T-helper 1 cell (primary cell): ENCODE measurements at places on chromosomes 12 and 14.

- no peak for DNase-seq
These were observed 6.5 kb downstream of the CCDC175 start for GRCh38 chr14:59570122-59570521.

DNA sequence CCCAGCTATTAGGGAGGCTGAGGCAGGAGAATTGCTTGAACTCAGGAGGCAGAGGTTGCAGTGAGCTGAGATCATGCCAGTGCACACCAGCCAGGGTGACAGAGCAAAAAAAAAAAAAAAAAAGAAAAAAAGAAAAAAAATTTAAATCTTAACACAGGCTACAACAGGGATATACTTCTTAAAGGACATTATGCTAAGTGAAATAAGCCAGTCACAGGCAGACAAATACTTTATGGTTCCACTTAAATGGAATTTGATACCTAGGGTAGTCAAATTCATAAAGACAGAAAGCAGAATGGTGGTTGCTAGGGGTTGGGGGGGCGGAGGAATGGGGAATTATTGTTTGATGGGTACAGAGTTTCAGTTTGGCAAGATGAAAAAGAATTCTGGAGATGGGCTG, 14.8 kb upstream of the PPTC7 start:
- no peak for DNase-seq

DNA sequence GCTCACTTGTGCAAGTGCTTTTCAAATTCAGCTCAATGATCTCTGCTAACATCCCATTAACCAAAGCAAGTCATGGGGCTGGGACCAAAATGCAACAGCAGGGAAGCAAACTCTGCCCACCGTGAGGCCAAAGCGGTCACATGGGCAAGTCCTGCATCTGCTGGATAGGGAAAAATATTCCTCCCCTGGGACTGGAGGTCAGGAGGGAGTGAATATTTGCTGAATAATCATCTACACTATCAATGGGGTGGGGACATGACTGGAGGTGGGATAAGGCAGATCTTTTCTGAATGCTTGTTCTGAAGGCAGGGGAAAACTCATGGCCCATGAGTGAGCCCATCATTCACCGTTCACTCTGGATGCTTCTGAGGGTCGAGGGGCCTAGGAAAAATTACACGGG, 45.1 kb upstream of the VRK1 start:
- no peak for DNase-seq

DNA sequence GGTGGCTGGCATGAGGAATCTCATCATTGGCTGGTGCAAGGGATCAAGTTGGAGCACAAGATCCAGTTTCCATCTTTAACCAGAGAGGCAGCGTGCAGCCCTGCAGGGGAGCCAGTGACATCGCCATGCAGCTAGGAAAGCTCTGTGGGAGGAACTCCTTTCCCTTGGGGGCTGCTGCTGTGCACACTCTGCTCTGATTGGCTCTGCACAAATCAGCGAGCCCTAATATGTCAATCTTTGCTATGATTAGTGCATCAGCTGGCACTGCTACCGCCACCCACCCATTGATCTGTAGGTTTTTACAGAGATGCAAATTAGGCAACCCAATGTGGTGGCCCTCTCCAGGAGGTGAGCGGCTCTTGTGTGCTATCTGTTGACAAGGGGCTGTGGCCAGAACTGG, 262.6 kb downstream of the PCNX1 start:
- DNase-seq: no peak

DNA sequence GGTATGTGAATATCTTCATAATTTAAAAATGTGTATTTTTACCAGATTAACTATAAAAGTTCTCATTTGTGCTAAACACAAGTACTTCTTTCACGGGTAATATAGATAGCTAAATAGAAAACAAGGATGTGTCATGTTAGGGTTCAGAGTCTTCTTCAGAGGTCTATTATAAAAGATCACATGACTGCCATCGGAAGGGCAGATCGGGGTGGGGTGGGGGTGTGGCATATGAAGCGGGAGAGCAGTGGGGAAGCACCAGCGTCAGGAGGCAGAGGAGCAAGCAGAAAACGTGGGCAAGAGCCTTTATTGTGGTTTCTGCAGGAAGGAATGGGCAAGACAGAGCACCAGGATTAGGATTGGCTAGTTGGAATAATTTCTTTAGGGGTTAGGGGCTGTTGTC, 63.7 kb upstream of the DNM1L start:
- DNase-seq: no peak

DNA sequence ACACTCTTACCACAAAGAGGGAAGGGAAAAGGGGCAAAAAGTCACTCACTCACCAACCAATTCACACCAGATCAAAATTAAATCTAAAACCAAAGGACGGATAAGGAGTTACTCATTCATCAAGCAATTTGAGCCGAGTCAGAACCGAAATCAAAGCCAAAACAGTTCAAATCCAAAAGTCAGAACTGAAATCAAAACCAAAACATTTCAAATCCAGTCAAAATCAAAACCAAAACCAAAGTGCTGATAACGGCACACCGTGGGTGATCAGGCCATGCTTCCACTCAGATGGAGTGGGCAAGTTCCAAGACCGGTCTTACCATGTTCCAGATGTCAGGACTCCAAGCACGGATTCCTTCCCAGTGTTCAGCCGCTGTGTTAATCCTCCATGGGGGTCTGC, 139.5 kb downstream of the SLC38A6 start:
- peak; percentile 79 for DNase-seq

DNA sequence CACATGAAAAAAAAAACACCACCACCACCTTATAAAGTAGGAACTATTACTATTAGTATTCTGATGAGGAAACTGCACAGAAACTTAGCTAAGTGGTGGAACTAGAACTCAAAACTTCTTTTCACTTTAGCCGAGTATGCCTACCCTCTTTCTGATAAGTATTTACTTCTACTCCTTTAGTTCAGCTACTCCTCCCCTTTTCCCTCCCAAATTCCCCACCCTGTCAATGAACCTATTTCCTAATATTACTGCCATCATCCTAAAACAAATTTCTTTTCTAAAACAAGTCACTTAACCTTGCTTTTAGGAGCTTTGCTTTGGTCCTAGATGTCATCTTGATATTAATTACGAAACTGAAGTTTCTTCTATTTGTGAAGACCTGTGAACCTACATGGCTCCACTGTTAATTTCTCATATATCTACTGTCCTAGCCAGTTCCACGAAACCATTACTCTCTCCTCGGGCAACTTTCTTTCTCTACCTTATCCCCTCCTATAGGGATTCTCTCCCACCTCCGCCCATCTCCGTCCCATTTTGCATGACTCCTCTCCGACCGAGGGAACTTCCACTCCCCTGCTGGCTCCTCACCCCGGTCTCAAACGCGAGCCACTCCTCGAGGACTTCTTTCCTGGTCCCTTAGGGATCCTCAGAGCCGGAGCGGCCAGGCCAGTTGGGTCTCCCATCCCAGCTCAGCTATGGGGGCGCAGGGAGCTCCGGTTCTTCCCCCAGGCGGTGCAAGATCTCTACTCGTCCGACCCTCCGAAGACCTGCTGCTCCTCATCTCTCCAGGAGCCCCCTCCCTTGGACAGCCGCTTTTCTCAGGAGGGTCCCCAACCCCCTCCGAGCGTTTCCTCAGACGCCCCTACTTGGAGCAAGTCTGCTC, 1.1 kb downstream of the NUMB start:
- no peak for DNase-seq

DNA sequence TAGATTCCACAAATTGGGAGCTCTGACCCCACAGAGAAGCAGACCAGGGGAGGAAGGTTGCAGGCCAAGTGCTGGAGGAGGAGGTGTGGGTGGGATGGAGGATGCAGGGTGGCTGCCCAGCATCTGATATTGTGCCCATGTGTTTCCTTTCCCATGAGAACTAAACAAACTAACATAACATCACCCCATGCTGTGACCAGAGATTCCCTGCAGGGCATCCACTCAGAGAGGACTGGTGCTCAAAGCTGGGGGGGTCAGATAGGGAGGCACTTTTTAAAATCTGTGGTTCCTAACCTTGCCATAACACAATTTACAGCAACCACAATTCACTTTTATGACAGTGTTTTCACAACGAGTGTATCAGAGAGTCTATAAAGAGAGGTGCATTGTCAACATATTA, 1277.6 kb downstream of the AACS start:
- DNase-seq: no peak

DNA sequence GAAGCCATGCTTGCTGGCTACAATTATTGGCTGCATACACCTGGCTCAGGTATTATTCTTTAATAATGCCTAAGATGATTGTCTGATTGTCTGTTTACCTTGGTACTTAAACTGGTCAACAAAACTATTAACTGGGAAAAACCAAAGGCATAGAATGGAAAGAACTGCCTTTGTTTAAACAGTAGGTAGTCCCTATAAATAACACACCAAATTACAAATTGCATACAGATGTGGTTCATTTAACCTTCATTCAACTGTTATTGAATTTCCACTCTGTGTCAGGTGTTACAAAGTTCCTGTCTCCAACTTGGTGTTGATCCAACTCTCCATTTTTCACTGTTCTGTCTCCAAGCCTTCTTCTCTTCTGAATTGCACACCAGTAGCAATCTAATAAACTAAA, 79.8 kb upstream of the FSCB start:
- no peak for DNase-seq
